Stimulated activated CD8-positive, alpha-beta memory T cell treated with anti-CD3 and anti-CD28 coated beads, Interleukin-15, amount 100 ng/mL, for 24 hours (primary cell): ENCODE measurements at places on chromosomes 13 and 19.

GRCh38 chr13:65710514-65710913 lies 1519.6 kb downstream of the PCDH9 start:
- DNase-seq = no peak

DNA sequence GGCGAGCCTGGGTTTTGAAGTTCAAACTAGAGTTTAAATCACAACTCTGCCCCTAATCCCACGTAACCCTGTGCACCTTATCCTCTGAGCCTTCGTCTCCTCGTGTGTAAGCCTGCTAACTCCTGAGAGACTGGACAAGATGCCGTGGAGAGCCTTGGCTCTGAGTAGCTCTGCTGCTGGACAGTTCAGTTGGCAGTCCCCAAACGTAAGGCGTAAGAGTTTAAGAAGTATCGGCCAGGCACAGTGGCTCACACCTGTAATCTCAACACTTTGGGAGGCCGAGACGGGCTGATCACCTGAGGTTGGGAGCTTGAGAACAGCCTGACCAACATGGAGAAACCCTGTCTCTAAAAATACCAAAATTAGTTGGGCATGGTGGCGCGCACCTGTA lies 4.7 kb upstream of the CD79A start:
- no peak for DNase-seq

- peak; percentile 49 for DNase-seq
Observed at GRCh38 chr19:14450168-14450874, 17.2 kb downstream of the PKN1 start.

- no peak for DNase-seq
Observed at GRCh38 chr13:31032528-31033113, 100.2 kb downstream of the TEX26 start.

- DNase-seq = no peak
Observed at GRCh38 chr19:49398931-49399330, 10.9 kb downstream of the KASH5 start.

DNA sequence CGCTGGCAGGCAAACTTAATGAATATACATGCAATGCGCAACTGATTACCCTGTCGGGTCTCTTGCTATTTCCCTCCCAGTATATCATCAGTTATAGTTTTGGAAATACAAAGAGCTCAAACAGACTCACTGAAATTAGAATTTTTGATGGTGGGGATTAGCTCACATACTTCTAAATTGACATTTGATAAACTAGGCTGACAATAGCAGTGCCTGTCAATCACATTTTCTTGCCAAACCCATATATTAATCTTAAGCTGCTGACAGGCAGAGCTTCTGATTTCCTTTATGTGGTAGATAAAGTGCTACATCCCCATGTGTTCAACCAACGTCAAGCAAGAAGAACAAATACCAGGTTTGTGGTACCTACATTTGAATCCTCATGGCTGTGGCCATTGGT lies 241.6 kb downstream of the DNAJC15 start:
- no peak for DNase-seq

DNA sequence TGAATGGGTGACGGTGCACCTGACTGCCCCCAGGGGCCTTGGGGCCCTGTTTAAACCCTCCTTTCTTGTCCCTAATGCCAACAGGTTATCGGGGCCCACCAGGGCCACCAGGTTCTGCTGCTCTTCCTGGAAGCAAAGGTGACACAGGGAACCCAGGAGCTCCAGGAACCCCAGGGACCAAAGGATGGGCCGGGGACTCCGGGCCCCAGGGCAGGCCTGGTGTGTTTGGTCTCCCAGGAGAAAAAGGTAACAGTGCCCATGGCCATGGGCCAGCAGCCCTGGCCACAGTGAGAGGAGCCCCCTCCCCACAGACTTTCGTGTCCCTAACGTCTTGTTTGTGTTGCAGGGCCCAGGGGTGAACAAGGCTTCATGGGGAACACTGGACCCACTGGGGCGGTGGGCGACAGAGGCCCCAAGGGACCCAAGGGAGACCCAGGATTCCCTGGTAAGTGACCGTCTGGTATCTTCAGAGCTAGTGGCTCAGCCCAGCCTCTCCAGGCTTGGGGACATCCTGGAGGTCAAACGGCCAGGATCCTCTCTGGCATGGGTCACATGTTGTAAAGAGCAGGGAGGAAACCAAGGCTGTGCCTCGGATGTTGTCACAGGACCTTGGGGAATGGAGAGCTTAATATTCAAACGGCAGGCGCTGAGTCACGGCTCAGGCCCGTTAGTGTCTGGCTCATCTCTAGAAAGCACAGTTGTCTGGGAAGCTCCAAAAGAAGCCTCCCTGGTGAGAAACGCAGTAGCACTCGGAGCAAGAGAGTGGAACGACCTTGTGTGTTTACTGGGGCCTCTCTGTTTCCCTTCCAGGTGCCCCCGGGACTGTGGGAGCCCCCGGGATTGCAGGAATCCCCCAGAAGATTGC lies 58.3 kb downstream of the RAB20 start:
- DNase-seq = no peak

- DNase-seq = no peak
Observed at GRCh38 chr13:30364133-30364532, 56.8 kb upstream of the KATNAL1 start.

DNA sequence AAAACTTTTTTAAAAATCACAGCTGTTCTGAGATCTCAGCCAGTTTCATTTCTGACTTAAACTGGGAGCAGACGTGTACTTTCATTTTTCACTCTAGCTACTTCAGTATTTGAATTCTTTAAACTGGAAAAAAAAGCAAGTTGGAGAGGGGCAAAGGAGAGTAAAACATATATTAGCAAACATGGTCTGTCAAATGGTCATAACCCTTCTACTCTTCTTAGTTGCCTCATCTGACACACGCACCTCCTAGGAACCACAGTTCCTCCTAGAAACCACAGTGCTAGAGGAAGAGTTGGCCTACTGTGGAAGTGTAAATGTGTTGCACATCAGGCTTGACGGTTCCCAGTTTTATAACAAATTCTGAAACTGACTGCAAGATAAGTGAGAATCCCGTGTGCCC lies 47.2 kb downstream of the TM9SF2 start:
- DNase-seq = no peak

DNA sequence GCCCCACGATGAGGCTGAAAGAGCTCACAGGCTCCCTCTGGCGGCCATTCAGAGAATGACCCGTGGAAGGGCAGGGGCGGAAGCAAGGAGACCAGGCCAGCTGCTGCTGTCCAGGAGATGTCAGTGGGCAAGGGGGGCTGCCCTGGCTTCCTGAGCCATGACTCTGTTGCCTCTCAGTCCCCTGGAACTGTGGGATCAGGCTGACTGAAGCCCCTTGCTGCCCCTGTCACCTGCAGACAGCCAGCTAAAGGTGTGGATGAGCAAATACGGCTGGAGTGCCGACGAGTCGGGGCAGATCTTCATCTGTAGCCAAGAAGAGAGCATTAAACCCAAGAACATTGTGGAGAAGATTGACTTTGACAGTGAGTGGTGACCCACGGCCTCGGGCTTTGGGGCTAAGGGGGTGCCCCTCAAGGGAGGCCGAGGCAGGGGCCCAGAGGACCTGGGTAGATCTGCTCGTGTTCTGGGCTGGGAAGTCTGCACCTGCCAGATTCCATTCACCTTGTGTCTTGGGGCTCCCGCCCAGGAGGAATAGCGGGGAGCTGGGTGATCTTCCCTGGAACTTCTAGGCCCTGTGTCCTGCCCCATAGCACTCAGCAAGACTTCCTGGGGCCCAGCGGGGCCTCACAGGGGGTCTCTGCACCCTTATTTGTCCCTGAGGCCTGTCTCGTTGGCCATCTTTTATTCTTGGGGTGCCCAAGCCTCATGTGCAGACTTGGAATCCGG lies 12.5 kb upstream of the ACTN4 start:
- peak; percentile 49 for DNase-seq

GRCh38 chr13:62087124-62087523 lies 671.5 kb upstream of the PCDH20 start:
- no peak for DNase-seq

- DNase-seq = no peak
Observed at GRCh38 chr13:33639626-33640080, 178.3 kb upstream of the RFC3 start.

- DNase-seq = no peak
Observed at GRCh38 chr13:80171096-80171495, 169.8 kb downstream of the SPRY2 start.

DNA sequence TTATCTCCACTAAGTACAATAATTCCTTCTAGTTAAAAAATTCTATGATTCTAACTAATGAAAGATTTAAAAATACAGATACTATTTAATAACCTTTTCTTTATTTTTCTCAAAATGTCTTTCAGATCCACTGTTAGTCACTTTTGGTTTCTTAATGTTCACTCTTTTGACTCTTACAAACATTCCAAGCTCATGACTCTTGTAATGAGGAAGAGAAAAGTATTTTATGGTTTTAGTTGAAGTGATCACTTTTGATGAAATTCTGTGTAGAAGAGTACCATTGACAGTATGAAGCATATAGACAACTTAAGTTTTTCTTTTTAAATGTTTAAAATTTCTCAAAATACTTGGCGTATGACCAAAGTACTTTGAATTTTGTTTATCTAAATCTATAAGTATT lies 27.8 kb downstream of the COG3 start:
- no peak for DNase-seq

DNA sequence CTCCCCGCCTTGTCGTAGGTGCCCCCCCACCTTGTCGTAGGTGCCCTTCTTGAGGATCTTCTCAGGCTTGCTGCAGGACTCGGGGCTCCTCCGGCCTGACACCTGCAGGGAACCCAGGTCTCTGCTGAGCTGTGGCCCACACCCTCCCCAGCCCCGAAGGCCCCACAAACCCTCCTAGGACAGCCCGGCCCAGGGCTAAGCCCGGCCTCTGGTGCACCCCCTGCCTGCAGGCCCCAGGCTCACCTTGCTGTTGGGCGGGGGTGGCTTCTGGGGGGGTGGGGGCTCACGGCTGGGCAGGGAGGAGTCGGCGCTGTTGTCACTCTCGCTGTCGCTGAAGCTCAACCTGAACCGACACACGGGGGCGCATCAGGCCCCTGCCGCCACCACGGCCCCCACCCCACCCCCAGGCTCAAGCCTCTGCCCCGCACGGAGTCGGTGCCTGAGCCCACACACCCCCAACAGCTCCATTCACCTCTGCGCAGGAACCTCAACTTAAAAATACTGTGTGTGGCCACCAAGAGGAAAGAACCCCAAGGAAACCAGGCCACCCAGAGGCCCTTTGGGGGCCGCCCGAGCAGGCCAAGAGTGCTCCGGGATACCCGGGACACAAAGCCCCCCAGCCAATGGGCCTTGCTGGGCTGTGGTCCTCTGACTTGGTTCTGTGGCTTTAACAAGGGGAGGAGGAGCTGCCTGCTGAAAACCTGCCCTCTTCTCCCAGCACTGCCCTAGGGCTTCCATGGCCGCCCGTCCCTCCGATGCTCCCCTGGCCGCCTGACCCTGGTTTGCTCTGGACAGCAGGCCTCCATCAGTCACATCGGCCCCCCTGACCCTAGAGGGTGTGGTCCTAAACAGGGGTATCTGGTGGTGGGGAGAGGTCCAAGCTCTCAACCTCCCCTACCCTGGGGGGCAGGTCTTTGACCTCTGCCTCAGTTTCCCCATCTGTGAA lies 65.8 kb downstream of the MLLT1 start:
- DNase-seq = no peak

DNA sequence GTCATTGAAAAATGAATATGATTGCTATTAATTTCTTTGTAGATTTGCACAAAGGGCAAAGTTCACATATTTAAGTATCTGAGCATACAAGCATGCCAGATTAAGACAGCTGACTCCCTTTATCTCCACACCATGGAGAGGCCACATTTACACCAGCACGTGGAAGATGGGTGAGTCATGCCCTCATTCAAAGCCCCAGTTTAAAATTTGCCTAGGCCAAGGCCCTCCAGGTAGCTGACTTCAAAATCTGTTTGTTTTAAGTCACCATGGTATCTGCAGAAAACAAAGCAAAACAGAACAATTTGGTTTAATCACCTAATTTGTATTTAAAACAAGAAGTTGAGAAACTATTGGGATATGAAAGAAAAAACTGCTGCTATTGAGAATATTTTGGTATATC lies 109.2 kb downstream of the ESD start:
- DNase-seq = no peak

DNA sequence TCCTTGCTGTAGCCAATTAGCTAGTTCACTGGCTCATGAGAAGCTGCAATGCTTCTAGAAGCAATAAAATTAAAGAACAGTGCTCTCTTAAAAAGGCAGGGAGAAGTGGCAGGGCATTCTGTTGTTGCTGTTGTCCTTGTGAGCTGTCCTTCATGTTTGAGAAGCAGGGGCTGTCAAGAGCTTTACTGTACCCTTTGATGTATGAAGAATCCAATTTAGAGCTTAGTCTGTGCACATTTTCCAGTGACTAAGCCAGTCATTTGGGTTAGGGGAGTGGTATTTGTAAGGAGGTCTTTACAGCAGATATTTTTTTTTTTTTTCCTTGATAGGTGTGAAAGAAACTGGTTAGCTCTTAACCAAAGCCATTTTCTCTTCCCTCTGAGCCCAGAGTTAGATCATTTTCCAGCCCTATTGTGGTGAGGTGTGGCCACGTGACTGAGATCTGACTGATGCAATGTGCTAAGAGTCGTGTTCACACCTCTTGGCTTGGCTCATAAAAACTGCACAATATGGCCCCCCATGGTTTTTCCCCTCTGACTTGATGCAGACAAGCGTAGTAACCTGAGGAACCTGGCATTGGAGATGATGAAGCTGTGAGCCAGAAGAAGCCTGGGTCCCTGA lies 309.6 kb upstream of the TMTC4 start:
- DNase-seq = no peak

- no peak for DNase-seq
Observed at GRCh38 chr13:45226024-45226423, 25.2 kb upstream of the KCTD4 start.

DNA sequence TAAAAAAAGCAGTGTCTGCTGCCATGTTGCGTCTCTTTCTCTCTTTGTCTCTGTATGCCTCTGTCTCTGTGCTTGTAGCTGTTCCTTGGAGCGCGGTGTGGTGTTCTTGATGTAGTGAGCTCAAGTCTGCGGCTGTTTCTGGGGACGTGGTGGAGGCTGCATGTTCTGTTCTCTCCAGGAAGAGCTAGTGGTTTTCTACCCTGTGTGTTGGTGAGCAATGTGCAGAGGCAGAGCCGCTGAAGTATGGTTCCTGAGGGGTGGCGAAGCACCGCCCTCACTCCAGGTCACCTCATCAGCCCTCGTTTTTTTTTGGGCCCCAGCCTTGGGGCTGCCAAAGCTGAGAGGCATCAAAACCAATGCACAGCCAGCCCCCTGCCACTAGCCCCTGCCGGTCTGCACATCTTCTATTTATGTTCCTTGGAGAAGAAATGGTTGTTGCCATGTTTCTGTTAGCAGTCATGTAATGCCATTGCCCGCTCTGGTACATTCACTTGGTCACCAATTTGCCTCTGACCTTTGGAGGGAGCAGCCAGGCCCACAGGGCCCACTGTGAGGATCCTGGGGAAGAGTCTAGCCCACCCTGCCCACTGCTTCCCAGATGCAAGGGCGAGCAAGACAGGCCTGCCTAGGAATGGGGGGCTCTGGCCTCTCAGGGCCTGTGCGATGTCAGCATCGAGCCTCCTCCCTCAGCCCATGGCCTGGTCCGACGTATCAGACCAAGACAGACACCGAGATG lies 7.2 kb downstream of the HNRNPL start:
- DNase-seq = no peak
